ENCODE measurements at places on chromosomes 4 and X.
A peak's percentile ranks its signal among the peaks of the same experiment; 100 is the strongest.

- DNase-seq = no peak
Measured at GRCh38 chr4:29566371-29566770, 1153.8 kb upstream of the PCDH7 start.

DNA sequence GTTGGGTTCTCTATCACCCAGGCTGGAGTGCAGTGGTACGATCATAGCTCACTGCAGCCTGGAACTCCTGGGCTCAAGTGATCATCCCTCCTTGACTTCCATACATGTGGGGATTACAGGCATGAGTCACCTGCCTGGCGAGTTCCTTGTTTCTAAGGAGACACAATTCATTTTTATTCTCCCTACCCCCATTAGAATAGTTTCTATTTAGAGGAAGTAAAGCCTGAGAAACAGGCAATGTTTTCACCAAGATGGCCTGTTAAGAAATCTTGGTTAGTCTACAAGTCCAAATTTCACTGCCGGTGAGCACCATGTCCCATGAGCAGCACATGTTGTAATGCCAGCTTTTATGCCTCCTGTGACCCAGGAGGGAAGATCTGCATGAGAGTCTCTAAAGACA, 5.7 kb downstream of the CYBB start:
- DNase-seq = no peak

DNA sequence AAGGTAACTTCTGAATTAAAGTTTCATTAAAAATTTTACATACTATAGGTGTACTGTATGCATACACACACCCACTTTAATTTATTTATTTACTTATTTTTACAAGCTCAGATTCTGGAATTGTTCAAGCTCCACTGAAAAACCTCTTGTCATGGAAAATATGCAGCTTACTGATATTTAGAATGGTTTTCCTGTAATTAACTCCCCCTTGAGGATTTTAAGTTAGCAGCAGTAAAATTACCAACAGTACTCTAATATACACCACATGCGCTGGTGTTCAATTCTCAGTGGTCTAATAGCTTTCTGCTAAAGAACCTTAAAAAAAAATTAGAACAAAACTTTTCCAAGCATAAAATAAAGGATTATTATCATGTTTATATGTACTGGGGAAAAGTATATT, 12.0 kb downstream of the MAB21L2 start:
- no peak for DNase-seq

DNA sequence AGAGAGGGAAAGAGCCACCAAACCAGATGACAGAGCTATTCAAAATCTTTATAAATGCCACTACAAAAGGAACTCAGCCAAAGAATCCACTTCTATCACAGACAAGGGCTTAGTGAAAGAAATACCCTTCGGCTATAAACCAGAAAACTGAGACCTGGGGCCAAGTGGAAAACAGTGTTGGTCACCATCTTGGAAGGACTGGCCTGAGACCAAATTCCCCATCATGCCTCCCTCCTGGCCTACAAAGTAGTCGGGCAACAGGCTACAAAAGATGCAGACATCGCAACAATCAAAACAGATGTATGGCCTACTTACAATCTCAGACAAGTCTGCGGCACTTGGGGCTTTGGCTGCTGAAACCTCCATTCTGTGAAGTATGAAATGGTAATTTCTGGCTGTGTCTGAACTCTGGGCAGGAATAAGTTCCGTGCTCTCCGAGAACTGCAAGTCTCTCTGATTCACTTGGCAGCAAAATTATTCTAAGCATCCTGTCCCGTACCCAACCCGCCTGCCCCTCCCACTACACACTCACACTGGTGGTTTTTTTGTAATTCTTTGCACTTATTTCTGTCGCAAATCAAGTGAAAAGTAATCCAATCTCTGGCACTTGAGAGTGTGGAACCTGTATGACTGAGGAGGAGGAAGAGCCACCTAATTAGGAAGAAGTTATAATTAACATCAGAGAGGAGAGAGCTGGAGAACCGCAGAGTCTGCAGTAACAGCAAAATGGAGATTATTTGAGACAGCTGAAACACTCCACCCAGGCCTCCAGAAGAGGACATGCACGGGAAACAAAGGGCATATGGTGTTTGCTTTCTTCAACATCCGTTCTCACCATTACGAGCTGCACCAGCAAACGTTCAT, 87.8 kb downstream of the SH3KBP1 start:
- DNase-seq = peak; percentile 28

- no peak for DNase-seq
Measured at GRCh38 chr4:74968456-74969164, 35.7 kb downstream of the PARM1 start.

- no peak for DNase-seq
Measured at GRCh38 chr4:10727140-10727880, 42.7 kb upstream of the CLNK start.

- no peak for DNase-seq
Measured at GRCh38 chr4:8537041-8537461, 43.1 kb upstream of the GPR78 start.

DNA sequence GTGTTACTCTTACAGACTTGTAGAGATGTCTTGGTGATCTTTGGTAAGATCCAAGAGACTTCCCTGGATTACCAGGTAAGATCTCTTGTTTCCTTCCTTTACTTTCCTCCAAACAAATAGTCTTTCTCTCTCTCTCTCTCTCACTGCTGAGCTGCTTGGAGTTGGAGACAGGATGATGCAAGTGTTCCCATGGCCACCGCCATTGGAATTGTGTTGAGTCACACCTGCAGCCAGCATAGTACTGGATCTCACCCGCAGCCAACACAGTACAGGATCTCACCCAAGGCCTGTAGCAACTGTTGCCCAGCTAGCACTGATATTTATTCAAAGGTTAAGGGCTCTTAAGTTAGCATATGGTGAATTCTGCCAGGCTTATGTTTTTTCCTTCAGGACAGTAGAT, 1080.9 kb downstream of the FAT4 start:
- DNase-seq = no peak

DNA sequence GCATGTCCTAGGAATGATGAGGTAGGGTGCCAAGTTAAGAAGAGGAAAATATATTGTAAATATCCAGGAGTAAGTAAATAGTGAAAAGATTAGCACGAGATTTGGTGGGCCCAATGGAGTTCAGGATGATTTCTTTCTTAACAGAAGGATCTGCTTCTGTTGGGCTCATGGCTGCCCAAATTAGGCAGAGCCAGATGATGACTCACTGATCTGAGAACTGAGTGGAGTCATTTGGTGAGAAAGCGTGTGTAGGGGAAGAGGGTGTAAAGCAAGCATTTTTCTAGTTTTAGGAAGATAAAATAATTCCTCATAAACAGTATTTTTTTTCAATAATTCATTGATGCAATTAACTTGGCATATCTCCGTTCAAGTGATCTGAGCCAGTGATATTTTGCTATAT, 1.6 kb downstream of the TBX22 start:
- DNase-seq = no peak

- no peak for DNase-seq
Measured at GRCh38 chr4:123740236-123740635, 343.6 kb downstream of the SPRY1 start.

DNA sequence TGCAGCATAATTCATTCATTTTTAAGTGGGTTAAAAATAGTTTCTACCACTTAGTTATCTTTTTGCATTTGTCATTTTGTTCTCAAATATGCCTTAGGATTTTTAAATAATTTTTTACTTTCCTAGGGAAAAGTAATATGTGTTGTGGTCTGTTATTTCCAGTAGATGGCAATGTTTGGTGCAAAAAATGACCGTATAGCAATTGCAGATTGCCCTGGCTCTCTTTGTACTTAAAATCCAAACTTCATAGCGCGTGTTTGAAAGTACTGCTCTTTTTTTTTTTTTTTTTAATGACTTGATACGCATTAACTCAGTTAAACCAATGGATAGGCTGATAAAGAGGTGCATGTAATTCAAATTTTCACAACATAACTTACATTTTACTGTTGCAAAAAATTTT, 74.4 kb upstream of the RBMX start:
- no peak for DNase-seq

GRCh38 chr4:72243641-72244040, 211.8 kb downstream of the NPFFR2 start:
- DNase-seq = no peak

DNA sequence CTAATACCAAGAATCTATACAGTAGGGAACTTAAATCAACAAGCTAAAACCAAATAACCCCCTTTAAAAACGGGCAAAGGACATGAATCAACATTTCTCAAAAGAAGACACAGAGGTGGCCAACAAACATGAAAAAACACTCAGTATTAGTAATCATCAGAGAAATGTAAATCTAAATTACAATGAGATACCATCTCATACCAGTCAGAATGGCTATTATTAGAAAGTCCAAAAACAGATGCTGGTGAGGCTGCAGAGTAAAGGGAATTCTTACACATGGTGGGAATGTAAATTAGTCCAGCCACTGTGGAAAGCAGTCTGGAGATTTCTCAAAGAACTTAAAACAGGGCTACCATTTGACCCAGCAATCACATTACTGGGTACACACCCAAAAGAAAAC, 167.8 kb downstream of the PACRGL start:
- DNase-seq = no peak

DNA sequence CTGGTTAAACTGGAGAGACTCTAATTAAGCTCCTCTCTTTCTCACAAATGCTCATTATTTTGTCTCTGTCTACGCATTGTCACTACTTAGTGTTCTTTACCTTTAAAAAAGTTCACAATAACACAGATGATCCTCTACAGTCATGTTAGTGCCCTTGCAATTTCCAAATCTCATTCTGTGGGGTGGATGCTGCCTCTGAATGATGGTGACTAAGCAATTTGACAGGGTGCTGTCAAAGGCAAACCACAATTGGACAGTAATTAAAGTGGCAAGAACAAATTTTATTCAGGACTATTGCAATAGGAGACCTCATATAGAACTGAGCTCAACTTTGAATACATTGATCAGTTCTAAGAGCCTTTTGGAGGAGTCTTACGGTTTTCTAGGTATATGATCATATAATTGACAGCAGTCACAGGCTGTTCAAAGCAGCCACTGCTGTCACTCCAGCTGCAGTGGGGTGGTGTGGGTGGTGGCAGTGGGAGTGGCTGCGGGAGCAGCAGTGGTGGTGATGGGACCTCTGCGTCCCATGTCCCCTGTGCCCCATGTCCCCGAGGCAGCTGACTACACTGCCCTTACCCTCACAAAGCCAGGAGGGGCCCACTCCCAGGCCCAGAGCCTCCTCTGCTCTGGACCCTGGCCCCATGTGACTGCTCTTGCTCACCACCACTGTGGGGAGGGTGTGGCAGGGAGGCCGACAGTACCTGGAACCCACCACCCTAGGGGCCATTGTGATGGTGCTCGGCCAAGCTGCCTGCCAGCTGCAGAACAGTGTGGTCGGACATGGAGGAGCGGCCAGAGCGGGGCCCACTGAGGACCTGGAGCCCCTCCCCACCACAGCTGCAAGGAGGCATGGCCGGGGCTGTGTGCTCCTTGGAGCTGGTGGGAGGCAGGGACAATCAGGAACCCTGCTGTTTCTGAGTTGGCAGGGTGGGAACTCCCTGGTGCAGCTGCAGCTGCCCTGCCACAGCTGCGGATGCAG, 30.4 kb upstream of the PAGE1 start:
- DNase-seq = no peak

- no peak for DNase-seq
Measured at GRCh38 chrX:15405846-15406245, 21.6 kb upstream of the VEGFD start.

DNA sequence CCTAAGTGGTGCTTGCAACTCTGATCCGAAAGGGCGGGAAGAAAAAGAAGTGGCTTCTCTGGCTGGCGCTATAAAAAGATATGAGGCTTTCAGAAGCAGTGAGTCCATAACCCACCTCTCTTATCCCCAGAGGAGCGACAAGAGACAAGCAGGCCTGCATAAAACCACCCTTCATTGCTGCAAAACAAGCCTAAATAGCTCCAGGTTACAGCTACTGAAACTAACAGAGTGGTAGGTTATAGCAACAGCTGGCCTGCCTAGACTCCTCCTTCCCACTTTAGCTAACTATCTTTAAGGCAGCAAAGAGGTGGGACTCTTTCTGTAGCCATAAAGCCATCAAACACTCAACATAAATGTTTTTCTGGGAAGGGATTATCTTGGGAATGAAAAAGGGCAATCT, 245.0 kb upstream of the GPR101 start:
- no peak for DNase-seq

GRCh38 chr4:86657382-86657781, 63.3 kb downstream of the PTPN13 start:
- no peak for DNase-seq

DNA sequence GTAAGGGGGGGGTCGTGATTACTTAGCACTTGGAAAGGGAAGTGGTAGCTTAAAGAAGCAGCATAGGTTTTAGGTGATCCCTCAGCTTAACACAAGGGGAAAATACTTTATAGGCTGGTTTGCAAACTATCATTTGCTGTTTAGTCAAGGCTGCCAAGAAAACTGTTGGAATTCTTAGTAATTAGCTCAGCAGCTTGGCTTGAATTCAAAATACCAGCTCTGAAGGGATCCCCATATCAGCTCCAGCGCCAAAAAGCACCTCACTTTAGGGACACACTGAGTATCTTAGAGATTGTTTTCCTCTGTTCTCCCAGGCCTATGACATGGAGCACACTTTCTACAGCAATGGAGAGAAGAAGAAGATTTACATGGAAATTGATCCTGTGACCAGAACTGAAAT, 8.8 kb downstream of the TNMD start:
- DNase-seq = no peak

DNA sequence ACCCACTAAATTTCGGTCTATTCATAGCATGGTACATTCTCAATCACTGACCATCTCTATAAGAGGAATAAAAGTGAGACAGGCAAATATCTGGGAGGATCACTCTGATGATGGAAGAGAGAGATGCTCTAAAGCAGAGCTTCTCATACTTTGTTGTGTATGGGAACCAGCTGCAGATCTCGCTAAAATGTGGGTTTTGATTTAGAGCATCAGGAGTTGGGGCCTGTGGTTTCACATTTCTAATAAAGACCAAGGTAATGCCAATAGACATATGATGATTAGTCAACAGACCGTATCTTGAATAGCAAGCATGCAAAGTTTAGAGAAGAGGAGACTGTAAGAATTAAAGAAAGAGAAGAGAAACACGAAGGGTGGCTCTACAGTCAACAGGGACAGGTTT, 107.4 kb upstream of the FTHL17 start:
- no peak for DNase-seq

DNA sequence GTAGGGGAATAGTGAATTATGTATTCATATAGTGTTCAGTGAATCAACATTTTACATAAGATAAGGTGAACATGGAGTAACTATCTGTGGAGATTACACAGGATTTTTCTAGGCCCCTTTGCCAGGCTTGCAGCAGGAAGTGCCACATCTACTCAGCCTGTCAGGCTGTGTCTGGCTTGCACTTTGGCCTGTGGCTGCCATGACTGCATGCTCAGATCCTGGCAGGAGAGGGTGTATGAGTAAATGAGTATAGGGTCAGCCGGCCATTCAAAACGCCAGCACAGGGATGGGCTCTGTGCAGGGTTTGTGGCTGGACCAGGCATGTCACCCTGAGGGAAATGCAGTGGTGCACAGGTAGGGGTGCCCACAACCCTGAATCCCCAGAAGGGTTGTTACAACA, 51.9 kb downstream of the UBQLN2 start:
- DNase-seq = no peak

- DNase-seq = no peak
Measured at GRCh38 chr4:158590824-158591223, 69.1 kb downstream of the RXFP1 start.

Data from naive thymus-derived CD8-positive, alpha-beta T cell (primary cell).